Fibroblast of skin of left biceps (primary cell): ENCODE measurements at places on chromosomes 16 and 17.

- DNase-seq, result no peak
These were observed 120.6 kb upstream of the CACNG5 start for GRCh38 chr17:66714046-66715023.

- no peak for DNase-seq
These were observed 6.7 kb downstream of the PRSS36 start for GRCh38 chr16:31143011-31143693.

GRCh38 chr16:14011001-14011400 is 60.1 kb upstream of the MRTFB start:
- DNase-seq, result no peak

DNA sequence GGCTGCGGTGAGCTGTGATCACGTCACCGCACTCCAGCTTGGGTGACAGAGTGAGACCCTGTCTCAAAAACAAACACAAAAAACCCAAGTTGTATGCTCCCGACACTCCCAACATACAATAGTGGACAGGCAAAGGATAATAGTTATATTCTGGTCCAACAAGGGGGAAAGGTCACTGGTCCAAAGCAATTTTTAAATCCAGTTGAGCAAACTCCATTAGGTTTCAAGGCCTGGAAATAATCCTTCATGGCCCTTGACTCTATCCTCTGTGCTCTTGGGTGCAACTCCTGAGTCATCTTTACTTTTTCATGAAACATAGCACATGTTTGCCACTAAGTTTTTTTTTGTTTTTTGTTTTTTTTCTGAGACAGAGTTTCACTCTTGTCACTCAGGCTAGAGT is 50.3 kb upstream of the PHOSPHO1 start:
- DNase-seq, result no peak

- no peak for DNase-seq
These were observed 18.2 kb downstream of the PCTP start for GRCh38 chr17:55768936-55769624.

DNA sequence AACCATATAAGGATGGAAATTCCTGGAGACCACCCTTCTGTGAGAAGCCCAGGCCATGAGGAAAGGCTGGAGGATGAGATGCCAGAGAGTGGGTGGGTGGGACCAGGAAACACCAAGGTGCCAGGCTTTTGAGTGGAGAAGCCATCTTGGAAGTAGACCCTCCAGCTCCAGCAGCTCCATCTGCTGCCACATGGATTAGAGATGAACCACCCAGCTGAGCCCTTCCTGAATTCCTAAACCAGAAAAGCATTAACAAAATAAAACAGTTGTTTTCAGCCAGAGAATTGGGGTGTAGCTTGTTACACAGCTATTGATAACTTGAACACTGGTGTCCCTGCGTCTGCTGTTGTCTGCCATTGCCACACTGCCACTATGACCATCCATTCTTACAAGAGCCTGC is 6.3 kb upstream of the TMEM114 start:
- no peak for DNase-seq

GRCh38 chr16:22004341-22004740 is 3.4 kb upstream of the PDZD9 start:
- no peak for DNase-seq

GRCh38 chr17:40418428-40418706 is 671 bp upstream of the TOP2A start:
- DNase-seq, result no peak

- no peak for DNase-seq
These were observed at the start of gene CSF3 for GRCh38 chr17:40015005-40015997. Gene CSF3, plus strand, starts transcription at chr17:40015440. Its CDS starts 35 bp downstream, at chr17:40015475.

- DNase-seq, result no peak
These were observed 8.3 kb downstream of the SLC35G3 start for GRCh38 chr17:35185849-35186248.

DNA sequence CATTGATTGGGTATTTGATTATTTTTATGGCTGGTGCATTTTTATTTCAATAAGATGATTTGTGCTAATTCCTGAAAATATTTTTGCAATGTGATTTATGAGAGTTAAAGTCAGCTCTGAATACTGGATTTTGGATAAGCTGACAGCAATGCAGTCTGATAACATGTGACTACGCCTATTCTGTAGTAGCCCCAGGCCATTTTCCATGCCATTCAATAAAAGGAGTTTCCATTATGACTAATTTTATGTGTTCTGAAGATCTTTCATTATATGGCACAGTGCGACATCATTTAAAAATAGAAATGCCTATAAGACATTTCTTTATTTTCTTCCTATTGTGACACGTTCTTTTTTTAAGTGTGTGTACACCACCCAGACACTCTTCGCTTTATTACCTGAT is 46.3 kb downstream of the KCNJ2 start:
- DNase-seq, result no peak

GRCh38 chr16:72270531-72270930 is 98.6 kb upstream of the PMFBP1 start:
- no peak for DNase-seq

DNA sequence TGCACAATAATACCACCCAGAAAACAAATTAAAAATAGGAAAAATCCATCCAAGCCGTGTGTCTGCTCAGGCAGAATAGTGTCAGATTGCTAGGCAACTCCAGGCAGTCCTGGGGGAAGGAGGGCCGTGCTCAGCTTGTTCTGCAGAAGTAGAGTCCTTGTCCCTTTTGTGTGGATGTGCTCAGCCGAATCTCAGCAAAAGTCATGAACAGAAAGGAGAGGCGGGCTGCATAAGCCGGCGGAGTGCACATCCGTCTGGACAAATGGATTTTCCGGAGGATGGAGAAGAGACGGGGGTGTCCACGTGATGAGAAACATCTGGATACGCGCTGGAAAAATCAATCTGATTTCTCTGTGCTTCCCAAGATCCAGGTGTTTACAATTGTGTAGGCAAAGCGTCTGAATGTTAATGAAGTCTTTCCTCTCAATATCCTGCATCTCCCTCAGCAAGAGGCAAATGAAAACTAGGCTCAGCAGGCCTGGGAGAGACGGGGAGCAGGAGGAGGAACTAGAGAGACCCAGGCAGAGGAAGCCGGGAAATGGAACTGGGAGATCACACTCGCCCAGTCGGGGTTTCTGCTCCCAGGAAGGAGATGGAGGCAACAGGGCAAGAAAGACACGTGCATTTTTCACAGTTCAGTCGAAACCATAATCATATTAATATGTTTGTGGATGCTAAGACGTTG is 7.7 kb upstream of the RBFOX3 start:
- DNase-seq, result no peak

DNA sequence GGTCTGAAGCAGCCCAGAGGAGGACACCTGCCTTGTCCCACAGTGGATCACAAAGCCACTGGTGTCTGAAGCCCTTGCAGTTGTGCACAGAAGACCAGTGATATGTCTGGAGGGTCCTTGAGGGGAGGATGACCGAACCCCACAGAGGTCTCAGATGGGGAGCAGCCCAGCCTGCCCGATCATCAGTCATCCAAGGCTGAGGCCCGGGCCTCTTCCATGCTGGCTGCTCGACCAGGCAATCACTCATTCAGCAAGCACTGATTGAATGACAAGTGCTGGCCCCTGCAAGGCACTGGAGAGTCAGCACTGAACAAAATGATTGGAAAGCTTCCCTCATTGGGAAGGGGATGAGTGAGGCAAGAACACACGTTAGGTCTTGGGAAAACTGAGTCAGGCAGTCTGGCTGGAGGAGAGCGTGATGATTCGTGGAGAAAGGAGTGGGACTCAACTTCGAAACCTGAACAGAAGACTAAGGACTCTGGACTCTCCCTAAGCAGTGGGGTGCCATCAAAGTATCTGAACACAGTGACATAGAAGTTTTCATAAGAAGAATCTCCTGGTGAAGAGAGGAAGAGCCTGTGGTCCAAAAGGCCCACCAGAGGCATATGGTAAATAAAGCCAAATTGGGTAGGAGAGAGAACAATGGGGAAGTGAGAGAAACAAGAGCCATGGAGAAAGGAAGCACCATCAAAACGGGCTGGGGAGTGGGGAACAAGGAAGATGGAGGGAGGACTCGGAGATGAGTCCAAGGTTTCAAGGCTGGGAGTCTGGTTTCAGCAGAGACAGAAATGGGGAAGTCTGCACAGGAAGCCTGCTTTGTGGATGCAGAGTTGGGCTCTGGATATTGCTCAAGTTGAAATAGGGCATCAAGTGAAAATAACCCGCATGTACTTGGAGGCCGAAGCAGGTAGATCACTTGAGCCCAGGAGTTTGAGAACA is 10.2 kb downstream of the PIK3R5 start:
- DNase-seq, result no peak

- no peak for DNase-seq
These were observed 590.3 kb upstream of the GOT2 start for GRCh38 chr16:59324462-59324861.
